ENCODE measurements at places on chromosomes 2 and 18.

DNA sequence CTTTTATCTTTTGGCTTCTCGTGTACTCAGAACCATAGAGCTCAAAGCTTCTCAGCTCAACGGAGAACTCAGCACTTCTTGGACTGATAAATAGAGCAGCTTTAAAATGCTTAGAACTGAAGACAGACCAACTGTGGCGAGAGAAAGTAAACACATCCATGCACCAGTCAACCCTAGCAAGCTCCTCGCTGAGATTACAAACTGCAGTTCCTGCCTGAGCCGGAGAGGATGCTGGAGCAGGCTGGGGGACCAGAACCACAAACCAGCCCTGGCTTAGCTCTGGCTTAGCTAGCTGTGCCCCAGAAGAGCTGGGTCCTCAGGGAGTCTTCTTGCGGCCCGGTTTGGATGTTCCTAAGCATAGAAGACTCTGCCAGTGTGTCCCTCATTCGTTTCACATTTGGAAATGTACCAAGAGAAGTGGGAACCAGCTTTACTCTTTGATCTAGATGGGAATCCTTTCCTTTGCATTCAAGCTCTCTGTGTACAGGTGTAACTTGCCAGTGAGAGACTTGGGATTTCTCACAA, 5.6 kb downstream of the PAX8 start:
- no peak for DNase-seq

- no peak for DNase-seq
These were observed 1.6 kb downstream of the KCNJ3 start for GRCh38 chr2:154700136-154700535.

- no peak for DNase-seq
These were observed 8.0 kb upstream of the MYL1 start for GRCh38 chr2:210323003-210323402.

DNA sequence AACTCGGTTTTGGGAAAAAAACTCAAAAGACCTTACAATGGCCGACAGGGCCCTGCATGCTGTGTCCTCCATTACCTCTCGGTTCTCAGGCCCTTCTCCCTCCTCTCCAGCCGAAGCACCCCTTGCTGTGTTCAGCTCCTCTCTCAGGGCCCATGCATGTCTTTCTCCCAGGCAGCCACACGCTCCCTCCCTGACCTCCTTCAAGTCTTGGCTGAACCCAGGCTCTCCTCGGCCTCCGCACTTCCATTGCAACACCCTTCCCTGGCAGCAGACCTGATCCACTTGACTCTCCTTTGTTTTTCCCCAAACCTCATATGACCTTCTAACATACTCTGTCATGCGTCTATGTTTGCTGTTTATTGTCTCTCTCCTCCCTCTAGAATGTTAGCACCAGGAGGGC, 114.0 kb downstream of the CYP26B1 start:
- DNase-seq, result no peak

GRCh38 chr2:118255301-118255700, 167.0 kb downstream of the INSIG2 start:
- DNase-seq, result no peak

DNA sequence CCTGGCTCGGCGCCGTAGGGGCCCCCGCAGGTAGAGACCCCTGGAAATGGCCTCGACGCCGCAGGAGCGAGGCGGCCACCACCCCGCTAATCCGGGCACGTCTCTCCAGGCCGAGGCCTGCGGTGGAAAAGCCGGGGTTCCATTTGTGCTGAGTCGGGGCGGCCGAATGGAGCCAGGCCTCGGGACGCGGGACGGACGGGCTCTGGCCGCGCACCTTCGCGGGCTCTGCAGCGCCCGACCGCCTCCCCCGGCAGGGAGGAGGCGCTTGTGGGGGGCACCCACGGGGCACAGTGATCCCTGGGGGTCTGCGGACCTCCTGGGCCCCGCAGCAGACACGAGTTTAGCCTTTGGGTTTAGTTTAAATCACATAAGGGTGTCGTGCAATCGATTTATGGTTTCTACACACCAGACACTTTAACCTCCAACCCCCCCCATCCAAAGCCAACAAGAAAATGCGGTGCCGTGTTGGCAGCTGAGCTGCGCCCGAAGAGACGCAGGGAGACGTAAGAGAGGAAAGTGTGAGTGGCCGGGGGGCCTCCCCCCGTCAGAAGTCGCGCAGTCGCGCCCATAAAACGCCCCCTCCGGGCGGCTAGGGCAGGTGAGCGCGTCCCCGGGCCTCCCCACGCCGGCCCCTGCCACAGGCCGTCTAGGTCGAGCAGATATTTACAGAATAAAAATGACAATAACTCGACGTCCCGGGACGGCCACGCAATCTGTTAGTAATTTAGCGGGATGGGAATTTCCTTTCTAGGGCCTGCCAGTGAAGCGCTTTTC, 1.0 kb upstream of the NFATC1 start:
- DNase-seq, result no peak

DNA sequence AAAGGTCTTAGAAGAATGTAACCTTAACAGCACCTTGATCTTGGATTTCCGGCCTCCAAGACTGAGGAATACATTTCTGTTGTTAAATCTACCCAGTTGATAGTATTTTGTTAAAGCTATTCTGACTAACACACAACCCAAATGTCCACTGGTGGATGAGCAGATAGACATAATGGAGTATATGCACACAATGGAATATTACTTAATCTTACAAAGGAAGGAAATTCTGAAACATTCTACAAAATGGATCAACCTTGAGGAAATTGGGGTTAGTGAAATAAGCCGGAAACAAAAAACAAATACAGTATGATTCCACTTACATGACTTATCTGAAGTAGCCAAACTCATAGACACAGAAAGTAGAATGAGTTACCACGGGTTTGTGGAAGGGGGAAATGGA, 168.7 kb downstream of the ZNF804A start:
- no peak for DNase-seq

- no peak for DNase-seq
These were observed 3.3 kb upstream of the MTLN start for GRCh38 chr2:110215566-110216158.

DNA sequence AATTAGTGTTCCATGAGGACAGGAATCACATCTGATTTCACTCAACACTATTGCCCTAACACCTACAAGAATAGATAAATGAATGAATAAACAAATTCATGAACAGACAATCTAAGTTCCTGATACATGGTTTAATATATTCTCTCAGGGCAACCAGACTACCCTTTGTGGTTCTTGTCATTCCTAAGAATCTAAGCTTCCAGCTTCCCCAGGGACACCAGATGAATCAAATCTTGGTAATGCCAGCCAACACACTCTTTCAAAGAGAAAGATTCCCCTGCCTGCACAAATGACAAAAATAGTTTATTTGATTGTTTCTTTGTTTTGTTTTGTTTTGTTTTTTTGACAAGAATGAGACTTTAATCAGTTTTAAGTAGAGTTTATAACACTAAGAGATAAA, 237.5 kb upstream of the CHAC2 start:
- no peak for DNase-seq

DNA sequence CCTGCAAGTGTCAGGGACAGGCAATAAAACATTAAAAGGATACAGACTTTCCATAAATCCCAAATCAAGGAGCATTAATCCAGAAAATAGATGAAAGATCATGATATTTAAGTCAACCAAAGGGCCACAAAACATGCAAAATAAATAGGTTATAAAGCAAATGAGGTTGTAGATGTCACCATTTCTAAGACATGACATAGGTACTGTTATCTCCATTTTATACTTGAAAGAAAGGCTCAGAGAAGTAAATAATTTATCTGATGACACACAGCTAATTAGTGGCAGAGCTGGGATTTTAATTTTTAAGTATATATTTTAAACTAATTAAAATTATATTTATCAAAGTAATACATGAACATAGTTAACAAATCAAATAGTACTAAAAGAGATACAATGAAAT, 301.8 kb downstream of the AGPS start:
- DNase-seq, result no peak

GRCh38 chr18:75280427-75281280, 70.1 kb downstream of the TSHZ1 start:
- DNase-seq, result no peak

- no peak for DNase-seq
These were observed 219.6 kb downstream of the PDE1A start for GRCh38 chr2:182207049-182207746.

DNA sequence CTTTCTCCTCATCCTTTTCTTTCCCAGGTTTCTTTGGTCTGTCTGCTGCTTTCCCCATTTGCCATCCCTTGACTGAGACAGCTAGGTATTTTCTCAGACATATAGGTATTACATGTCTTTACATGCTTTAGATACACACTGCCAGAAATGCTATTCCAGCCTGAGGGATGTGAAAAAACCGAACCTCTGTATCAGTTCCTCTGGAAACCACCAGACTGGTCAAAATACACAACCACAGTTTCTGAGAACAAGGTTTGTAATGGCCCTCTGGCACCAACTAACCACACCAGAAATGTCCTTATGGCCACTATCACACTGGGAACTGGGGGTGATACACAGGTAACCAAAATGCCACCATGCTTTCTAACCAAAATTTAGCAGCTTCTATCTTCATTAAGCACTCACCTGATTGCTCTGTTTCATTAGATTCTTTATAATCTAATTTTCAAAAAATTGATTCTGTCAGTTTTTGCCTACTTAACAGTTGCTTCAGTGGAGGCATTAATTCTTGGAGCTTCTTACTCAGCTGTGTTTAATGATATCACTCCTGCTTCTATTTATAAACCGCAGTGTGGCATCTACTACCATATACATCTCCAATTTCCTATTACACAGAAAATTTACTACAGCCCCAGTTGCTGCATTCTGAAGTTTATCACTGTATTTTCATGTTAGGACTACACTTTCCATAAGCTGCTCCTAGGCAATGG, 243.5 kb downstream of the WDPCP start:
- no peak for DNase-seq

GRCh38 chr18:9103376-9103873, 926 bp downstream of the NDUFV2 start:
- DNase-seq, result no peak

DNA sequence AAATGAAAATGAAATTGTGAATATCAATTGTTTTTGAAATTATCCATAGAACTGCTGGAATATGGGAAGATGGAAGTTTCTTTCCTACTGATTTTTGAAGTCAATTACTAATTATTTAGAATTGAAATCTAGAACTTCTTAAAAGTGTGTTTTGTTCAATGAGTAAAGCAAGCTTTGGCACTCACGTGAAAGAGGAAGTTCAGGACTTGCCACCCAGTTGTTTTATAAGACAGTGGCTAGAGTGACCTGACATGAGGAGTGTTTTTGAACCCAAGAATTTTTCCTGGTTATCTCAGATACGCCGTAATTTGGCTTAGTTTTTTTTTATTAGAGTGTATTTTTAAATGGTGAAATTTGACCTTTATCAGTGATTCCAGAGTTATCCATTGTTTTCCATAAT, 3.5 kb downstream of the MXD1 start:
- no peak for DNase-seq

GRCh38 chr2:240457223-240458043, 22.0 kb downstream of the GPC1 start:
- no peak for DNase-seq

DNA sequence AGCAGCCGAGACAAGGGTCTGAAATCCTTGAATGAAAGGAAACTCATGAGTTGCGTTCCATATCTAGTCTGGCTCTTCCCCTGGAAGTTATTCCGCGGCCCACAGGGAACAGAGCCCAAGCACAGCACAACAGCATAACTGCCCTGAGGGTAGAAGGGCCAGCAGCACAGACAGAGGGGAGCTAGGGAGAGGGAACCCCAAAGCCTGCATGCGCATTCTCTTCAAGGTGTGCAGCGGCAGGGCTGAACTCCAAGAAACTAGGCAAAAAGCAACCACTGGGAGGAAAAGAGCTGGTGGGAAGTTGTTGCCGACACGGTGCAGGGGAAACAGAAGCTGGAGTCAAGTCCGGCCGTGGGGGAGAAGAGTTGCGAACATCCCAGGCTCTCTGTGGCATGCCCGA, 11.8 kb downstream of the GPR148 start:
- DNase-seq, result no peak

- DNase-seq, result no peak
These were observed 152.1 kb downstream of the SLC8A1 start for GRCh38 chr2:40299781-40300180.

DNA sequence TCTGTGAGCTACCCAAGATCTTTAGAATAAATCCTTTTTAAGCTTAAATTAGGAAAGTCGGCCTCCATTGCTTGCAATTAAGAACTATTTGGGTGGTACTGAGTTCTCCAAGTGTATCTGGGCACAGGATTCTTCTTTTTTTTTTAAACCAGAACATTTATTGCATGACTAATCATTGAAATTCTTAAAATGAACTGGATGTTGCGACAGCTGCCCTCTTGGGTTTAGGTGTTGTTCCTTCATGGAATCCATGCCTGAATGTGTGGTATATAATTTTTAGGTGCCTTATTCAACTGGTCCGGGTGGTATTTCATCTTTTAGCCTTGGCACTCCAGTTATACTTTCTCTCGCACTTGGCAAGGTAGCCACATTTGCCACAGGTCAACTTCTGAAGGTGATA, 14.5 kb upstream of the KCNK3 start:
- no peak for DNase-seq

GRCh38 chr2:95760806-95761525, 169.2 kb downstream of the TRIM43 start:
- DNase-seq, result no peak

GRCh38 chr2:224687156-224687555, 29.0 kb downstream of the CCDC195 start:
- no peak for DNase-seq

DNA sequence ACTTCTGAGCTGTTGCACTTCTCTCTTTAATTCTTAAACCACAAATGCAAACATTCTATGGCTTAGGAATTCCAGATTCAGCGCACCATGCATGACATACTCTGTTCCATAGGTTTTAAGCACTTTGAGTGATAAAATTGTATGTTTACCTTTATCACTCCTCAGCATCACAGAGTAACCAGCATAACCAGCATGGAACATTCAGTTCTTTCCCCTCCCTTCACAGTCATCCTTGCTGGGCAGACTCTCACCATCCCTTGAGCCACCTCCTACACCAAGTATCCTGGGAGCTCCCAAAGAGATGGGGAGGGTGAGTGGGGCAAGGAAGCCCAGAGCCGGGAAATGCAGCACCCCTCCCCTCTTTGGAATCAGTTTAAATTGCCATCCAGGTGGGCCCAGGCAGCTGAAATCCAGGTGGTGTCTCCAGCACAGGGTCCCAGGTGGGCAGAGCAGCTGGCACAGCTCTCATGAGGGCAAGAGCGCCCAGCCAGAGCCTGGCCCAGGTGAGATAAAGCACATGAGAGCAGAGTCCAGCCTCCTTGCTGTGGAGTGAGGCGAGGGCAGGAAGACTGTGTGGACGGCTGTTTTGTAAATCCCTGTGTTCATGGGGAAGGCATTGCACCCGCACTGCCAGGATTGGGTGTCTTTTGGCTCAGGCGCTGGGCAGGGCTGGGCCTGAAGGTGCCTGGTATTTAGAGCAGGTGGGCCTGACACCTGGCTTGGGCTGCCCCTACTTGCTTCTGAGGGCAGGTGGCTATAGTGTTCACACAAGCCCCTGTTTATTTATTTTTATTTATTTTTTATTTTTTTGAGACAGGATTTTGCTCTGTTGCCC, 36.8 kb downstream of the LAMA3 start:
- DNase-seq, result no peak

Measured in cerebellar nuclear complex (tissue), 1 donor.